Stimulated activated CD4-positive, alpha-beta T cell treated with anti-CD3 and anti-CD28 coated beads, Interleukin-1b, Interleukin-23, amount 100 ng/mL, for 48 hours (primary cell): ENCODE measurements at places on chromosomes 11 and 22.
A peak's percentile ranks its signal among the peaks of the same experiment; 100 is the strongest.

DNA sequence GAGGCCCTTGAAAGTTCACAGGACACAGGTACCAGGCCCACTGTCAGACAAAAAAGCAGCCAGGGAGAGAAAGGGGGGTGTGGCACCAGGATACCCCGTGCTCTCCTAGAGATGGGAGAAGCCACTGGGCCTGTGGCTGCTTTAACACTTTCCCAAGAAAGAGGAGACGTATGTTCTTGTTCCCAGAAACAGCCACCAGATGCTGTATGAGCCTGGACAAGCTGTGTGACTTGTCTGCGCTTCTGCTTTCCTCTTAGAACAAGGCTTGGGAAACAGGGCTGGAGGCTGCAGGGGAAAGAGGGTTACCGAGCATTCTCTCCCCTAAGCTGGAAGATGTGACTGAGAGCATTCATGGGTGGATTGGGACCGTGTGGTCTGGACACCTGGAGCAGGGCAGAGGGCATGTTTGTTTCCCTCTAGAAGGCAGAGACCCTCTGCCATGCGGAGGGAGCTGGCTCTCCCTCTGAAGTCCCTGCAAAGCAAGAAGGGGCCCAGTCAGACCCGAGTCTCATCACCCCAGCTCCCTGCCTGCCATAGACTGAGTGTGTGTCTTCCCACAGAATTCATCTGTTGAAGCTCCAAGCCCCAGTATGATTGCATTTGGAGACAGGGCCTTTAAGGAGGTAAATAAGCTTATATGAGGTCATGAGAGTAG, 74.1 kb downstream of the TRIM29 start:
- no peak for DNase-seq

- no peak for DNase-seq
Measured at GRCh38 chr11:19895776-19896175, 183.1 kb downstream of the NAV2 start.

DNA sequence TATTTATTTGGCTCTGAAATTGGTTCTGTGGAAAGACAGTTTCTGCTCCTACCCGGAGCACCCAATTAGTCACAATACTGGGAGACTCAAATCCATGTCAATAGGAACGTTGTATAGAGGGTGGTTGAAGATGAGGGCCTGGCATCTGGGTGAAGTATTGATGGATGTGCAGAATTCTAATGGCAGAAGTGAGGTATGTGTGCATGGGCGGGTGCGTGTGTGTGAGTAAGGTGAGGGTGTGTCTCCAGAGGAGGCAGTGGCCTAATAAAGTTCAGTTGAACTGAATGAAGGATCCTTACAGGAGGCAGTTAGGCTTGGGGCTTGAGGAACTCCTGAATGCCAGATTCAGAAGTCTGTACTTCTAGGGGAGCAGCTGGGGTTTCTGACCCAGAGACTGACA, 71.8 kb upstream of the B3GAT1 start:
- DNase-seq = no peak

DNA sequence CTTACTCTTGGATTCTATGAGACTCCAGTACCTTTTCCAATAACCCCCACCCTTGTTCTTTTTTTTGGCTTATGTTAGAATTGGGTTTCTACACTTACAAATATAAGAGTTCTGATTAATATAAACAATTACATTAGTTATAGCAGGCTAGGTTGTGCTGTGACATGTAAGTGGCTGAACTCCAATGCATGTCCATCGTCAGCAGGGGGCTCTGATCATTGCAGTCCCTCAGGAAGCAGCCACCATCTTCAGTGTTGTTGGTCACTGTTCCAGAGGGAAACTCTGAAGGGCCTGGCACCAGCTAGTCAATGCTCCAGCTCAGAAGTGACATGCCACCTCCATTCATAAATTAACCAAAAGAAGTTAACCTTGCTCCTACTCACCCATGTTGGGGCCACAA, 5.6 kb downstream of the LIPT2 start:
- DNase-seq = no peak

DNA sequence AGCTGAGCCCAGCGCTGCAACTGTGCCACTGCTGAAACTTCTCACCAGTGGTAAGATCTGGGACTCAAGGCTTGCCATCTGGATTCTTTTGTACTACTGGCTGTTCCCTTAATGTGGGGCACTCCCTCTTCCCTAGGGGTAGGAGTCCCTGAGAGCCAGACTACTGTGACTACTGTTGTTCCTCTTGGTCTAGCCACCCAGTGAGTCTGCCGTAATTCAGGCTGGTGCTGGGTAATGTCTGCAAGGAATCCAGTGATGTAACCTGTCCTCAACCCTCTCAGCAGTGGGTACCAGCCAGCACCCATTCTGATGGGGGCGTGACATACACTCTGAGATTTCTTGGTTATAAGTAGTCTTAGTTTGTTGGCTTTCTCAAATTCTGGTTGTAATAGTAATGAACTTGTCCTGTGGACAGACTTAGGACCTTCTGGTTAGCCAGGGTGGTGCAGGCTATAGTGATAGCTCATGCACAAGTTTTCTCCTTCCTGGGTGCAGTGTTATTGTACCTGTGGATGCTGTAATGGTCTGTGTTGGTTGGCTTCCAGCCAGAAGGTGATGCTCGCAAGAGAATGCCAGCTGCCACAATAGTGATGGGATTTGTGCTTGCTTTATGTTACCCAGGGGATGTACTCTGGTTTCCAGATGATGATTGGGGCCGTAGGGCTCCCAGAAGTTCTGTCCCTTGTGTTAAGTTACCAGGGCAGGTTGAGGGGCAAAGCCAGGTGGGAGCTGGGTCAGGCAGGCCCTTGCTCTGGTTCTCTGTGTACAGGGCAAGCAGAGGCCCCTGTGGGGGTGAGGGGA, 65.5 kb downstream of the ARHGAP42 start:
- no peak for DNase-seq

DNA sequence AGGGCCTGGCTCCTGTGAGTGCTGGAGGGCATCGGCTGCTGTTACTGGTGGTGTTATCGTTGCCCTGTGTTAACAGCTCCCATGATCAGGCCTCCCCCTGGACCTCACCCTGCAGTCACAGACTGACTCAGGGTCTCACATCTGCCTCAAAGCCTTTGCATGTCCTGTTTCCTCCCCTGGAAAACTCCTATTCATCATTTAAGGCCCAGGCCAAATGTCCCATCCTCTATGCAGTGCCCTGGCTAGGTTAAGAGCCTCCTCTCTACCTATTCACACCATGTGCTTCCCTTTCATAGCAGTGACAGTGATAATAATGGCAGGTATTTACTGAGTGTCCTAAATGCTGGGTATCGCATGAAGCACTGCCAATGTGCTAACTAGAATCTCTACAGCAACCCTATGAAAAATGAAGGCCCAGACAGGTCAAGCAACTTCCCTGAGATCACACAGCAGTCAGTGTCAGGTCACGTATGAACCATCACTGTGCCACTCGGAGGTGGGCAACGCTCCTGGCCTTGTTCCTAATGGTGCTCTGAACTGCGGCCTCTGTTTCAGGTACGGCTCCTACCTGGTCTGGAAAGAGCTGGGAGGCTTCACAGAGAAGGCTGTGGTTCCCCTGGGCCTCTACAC, 9.3 kb downstream of the TSPO start:
- DNase-seq = no peak

DNA sequence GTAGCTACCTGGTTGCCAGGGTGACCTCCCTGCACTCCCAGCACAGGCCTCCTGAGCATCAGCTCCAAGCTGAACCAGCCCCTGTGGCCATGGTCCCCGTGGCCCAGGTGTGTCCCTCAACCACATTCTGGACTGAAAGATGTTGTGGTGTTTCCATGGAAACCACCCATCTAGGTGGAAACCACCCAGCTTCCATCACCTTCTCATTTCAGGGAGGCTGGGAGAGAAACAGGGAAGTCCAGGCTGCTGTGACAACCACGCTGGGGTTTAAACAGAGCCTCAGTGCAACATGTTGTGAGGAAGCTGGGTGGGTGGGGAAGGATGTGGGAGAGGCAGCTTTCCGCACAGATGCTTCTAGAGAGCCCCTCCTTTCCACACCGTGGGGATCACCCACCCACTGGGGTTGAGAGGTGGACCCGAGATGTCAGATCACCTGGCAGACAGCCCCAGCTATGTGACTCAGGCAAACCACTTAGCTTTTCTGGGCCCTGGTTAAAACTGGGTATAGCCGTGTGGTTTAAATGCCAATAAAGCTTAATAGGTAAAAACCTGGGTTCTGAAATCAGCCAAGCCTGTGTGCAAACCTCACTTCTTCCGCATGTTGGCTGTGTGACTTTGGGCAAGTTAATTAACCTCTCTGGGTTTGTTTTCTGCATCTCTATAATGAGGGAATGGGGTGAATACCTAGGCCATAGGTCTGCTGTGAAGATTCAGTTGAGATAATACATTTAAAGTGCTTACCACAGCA, 46.4 kb downstream of the CD82 start:
- peak; percentile 56 for DNase-seq

DNA sequence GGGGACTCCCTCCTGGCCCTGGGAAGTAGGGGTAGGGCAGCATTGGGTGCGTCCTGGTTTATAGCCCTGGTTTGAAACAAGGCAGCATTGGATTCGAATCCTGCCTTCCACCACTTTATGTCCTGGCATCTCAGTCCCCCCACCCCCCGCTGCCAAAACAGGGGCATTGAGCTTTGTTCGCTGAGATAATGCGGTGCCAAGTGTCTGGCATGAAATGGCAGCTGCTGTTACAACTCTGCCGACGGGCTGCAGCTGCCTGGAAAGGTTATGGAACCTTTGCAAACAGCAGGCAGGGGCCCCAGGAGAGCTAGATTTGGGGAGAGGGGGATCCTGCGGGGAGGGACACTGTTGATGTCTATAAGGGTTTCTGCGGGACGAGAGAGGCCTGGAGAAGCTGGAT, 1.9 kb downstream of the TST start:
- no peak for DNase-seq

- no peak for DNase-seq
Measured at GRCh38 chr22:37195921-37196320, 7.9 kb upstream of the C1QTNF6 start.

DNA sequence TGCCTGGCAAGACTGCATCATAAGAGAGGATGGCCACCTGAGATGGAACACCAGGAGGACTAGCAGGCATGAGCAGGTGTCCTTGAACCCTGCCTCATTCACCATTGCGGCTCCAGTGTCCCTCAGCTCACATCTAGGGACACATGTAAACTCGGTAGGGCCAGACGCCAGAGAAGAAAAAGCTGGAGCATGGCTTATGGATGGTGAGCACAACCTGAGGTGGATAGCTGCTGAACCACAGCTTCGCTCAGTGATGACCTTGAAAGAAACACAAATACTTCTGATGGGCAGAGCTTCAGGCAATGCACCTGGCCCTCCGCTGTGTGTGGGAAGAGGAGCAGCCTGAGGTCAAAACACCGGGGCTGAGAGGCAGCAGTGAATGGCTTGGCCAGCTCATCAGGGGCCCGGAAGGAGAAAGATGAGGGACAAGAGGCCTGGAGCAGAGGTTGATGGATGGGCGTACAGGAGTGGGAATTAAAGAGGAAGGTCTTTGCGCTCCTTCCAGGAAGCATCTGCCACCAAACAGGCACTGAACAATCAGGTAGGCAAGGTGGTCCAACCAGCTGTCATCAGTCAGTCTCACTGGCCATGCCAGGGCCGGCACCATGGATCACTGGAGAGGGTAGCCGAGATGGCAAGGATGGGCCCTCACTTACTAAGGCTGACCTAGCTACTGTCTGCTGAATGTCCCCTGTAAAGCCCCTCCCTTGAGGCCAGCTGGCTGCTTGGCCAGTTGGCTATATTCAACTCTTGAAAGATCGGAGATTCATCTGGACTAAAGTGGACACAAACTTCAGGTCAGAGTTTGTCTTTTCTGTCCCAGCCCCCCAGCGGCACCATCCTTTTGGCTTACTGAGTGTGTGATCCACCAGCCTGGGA, 89.7 kb downstream of the MYEOV start:
- no peak for DNase-seq

GRCh38 chr11:28529540-28530410, 421.6 kb downstream of the METTL15 start:
- no peak for DNase-seq

- no peak for DNase-seq
Measured at GRCh38 chr22:36658900-36659299, 44.7 kb downstream of the CACNG2 start.

DNA sequence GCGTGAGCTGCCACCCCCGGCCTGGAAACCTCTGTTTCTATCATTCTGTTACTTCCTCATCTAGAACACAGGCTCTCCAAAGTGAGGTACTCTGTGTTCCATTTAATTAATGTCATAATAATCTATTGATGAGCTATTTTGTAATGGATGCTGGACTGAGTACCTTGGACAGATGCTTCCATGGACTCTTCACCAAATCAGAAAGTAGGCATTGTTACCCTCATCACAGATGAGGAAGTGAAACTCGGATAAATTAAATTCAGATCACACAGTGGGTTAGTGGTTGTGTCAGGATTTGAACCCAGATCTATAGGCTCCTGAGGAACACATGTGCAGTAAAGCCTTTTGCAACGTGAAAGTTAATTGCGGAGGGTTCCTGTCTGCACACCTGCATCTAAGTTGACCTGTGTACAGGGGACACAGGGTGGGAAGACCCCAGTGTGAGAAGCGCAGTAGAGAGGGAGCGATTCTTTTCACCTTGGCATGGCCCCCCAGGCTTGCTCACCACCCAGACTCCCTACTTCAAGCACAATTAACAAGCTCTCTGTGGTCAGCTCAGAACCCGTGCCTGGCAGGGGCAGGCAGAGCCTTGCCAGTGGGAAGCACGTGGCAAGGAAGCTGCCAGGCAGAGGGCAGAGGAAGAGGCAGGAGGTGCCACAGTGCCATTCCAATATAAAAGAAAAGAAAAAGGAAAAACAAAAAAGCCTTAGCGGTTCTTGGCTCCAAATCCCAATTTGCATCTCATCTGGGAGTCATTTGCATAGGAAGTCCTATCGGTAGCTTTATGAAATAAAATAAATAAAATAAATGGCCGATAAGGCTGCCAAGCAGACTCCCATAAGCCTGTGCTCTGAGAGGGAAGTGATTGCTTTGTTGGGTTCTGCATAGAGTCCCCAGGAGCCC, 239.3 kb downstream of the GRIK4 start:
- no peak for DNase-seq

GRCh38 chr11:22707119-22707899, 40.9 kb downstream of the GAS2 start:
- DNase-seq = no peak

DNA sequence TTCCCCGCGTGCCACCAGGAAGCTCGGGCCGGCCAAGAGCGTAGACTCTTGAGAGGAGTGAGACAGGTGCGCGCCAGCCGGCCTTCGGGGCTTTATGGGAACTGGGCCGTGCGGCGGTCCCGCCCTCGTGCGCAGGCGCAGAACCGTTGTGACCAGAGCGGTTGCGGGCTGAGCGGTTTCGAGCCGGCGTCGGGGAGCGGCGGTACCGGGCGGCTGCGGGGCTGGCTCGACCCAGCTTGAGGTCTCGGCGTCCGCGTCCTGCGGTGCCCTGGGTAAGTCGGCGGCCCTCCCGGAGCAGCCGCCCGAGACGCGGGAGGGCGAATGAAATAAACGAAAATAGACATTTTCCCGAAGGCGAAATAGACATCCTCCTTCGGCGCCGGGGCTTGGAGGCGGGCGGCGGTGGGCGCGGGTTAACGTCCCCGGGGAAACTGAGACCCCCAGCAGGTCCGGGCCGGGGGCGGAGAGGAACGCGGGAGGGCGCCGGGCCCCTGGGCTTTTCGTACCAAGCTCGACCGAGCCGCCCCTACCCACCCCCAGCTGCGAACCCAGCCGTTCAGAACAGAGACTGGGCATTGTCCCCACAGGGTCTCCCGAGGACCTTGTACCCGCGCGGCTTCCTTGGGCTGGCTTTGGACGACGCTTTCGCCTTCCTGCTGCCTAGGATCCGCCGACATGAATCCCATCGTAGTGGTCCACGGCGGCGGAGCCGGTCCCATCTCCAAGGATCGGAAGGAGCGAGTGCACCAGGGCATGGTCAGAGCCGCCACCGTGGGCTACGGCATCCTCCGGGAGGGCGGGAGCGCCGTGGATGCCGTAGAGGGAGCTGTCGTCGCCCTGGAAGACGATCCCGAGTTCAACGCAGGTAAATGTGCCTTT, at the start of gene ASRGL1:
Gene ASRGL1 (plus strand): TSS at position 146 of the 879 bp plus-strand sequence. CDS start 530 bp downstream, at position 676.
- peak; percentile 70 for DNase-seq
